Skeletal muscle cell (primary cell): ENCODE measurements at places on chromosomes 16 and 17.

- peak; percentile 97 for DNase-seq
Observed at GRCh38 chr16:53703590-53704444, at the start of the genes FTO and RPGRIP1L. Gene FTO (plus strand): TSS chr16:53704156. Gene RPGRIP1L (minus strand): TSS chr16:53703859. CDS start chr16:53700723, 3,136 bp downstream.

DNA sequence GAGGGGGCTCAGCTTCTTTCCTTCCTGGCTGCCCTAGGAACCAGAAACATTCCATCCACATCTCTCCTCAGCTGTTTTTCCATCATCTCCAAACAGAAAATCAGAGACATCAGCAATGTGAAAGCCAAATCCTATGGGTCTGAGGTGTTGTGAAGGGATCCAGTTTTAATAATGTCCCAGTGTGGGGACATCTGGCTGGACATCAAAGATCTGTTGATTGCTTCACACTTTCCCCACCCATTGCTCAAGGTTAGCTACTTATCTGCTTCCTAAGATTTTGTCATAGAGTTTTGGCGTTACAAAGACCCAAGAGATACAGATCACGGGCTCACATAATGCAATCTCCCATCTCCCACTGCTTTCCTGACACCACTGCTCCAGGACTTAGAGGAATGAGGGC lies 47.8 kb upstream of the AXIN2 start:
- no peak for DNase-seq

DNA sequence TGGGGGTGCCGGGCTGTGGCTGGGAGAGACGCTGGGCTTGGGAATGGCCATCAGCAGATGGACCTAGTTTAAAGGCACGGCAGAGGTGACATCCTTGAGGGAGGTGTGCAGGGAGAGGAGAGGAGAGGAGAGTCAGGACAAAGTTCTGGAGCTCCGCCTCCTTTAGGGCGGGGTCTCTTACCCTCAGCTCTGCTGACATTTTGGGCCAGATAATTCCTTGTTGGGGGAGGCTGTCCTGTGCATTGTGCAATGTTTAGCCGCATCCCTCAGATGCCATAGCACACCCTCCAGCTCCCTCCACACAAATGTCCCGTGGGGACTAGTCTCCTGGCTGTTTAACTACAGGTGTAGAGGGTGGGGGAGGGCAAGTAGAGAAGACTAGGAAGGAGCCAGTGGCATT lies 48.3 kb downstream of the ARHGAP23 start:
- DNase-seq, result no peak

GRCh38 chr17:80109066-80109660 lies 7.8 kb downstream of the GAA start:
- DNase-seq, result no peak

DNA sequence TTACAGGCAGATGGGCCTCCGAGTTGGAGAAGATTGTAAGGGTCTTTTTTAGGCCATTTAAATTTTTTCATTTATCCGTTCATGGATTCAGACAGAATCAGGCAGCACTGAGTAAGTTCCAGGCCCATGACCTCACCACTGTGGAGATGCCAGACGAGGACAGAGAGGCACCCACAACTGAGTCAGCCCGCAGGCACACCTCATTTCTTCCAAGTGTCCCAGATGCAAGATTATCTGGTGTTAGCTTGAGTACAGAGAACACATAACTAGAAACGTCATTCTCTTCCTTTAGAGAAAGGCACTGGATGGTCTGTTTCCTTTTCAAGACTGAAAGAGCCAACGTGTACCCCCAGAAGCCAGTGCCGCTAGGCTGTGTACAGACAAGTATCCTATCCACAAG lies 16.9 kb downstream of the CLEC16A start:
- DNase-seq, result peak; percentile 72

DNA sequence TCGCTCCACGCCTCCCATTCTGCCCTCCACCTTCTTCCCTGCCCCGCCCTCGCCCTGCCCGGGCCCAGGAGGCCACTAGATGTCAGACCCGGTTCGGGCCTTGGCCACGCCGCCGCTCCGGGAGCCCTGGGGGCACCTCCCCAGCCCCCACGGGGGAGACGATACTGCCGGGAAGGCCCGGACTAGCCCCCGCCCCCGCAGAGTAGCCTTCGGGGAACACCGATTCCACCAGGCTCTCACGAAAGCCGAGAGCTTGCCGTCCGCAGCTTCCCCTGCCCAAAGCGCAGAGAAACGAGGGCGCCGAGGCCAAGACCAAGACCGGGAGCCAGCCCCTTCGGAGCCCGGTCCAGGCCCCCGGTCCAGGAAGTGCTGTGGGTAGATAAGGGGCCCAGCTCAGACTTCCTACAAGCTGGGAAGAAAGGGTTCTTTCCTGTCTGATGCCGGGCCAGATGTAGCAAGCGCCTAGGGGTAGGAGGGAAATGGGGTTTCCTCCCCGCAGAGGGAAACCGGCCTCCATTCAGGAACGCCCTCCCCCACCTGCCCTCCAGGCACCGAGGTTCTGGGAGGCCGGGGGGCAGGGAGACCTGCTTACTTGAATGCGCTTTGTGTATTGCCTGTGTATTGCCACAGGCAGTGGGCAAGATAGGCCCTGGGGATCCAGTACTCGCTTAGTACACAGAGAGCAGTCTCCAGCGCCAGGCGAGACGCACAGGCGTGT lies 806 bp upstream of the CYB561 start:
- DNase-seq, result no peak

GRCh38 chr17:38873640-38874380 lies 4.0 kb downstream of the LASP1 start:
- DNase-seq, result no peak

DNA sequence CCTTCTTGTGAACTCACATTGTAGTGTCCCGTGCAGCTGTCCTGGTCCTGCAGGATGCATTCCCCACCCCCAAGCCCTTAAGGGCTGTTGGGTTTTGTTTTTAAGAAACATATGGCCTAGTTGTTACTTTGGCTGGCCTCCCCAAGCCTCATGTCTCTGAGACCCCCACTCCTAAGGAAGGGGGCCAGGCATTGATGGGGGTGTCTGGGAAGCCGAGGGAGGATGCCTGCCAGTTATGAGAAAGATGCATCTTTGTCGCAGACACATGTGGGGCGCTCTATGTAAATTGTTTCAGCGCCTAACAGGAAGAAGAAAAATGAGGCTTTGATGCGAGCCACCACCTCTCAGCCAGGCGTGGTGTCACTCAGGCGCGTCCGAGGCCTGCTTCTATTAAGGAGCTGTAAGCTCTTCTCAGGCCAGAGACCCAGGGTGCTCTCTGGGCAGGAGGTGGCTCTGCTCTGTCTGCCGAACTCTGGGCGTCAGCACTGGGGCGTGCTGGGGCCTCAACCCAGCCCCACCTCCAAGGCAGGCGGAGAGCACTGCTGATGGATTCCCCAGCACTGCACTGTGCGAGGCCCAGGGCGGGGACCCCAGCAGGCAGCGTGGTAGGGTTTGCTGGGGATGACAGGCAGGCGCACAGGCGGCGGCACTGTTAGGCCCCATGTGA lies 70.6 kb downstream of the SREBF1 start:
- DNase-seq, result no peak

DNA sequence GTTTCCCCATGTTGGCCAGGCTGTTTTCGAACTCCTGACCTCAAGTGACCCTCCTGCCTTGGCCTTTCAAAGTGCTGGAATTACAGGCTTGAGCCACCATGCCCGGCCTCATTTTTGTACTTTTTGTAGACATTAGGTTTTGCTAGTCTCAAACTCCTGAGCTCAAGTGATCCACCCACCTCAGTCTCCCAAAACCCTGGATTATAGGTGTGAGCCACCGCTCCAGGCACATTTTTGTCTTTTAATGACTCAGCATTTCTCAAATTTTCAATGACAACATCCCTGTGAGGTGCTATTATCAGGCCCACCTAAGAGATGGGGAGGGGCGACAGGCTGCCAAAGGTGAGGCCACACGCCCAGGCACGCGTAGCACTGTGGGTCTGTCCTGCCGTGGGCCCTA lies 1.1 kb downstream of the SEPTIN12 start:
- no peak for DNase-seq

DNA sequence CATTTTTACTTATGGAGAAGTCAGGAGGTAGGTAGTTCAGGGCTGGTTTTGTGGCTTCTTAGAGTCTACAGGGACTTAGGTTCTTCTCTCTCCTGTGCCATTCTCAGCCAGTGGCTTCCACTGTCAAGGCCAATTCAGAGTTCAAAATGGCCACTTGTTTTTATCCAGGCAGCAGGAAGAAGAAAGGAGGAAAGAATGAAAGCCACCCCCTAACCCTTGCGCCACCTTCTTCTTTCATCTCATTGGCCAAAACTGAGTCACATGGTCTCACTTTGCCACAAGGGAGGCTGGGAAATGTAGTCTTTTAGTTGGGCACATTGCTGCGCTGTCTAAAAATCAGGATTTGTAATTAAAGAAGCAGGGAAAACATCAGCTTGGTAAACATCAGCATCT lies 60.8 kb upstream of the MED9 start:
- DNase-seq, result peak; percentile 55

DNA sequence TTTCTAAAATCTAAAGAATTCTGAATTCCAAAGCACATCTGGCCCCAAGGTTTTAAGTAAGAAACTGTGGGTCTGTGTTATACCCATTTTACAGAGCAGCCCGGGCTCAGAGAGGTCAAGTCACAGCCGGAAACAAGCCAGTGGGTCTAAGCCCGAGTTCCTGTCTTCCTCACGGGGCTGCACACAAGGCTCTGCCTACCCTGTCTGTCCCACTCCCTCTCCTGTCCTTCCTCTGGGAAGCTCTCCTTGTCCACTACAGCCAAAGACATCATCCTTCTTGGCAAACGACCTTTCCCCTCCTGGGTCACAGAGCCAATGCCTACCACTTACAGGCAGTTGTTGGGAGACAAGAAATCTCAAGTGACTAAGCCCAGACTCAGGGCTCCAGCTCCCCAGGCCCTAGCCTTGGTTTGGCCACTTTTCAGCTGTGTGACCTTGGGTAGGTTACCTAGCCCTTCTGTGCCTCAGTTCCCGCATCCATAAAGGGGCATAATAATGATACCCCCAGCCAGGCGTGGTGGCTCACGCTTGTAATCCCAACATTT lies 55.6 kb upstream of the MAP3K14 start:
- DNase-seq, result no peak

DNA sequence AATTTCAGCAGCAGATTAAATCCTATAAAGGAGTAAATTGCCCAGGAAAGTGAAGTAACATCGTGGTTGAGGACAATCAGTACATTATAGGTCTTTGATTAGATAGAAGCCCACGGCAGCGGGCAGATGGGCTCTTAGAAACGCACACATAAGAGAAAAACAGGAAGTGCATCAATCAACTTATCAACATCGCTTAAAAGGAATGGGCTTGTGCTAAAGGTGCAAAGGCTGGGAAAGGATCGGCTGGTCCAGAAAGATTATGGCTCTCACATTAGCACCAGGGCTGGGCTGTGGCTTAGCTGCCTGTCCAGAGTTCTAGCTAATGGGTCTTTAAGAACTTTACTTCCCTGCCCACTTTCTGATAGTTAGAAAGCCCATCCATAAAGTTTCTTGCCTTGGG lies 292.0 kb upstream of the TNRC6C start:
- no peak for DNase-seq

GRCh38 chr17:11467639-11468038 lies 130.6 kb upstream of the DNAH9 start:
- no peak for DNase-seq

- DNase-seq, result no peak
Observed at GRCh38 chr16:80263181-80263823, 277.5 kb upstream of the DYNLRB2 start.

DNA sequence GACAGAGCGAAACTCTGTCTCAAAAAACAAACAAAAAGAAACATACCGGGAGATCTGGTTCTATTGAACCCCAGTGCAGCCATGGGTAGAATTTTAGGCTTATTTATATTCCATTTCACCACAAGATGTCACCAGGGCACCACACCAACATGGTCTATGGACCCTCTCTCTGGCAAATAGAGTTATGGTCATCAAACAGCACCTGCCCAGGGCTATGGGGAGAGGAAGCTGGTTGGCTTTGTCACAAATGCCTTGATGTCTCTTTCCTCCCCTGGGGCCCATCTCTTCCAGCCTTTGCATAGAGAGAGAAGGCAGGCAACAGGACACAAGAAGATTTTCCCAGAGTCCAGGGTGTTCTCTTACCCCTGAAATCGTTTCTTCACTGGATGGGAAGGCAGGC lies 128.4 kb downstream of the WWOX start:
- DNase-seq, result no peak

DNA sequence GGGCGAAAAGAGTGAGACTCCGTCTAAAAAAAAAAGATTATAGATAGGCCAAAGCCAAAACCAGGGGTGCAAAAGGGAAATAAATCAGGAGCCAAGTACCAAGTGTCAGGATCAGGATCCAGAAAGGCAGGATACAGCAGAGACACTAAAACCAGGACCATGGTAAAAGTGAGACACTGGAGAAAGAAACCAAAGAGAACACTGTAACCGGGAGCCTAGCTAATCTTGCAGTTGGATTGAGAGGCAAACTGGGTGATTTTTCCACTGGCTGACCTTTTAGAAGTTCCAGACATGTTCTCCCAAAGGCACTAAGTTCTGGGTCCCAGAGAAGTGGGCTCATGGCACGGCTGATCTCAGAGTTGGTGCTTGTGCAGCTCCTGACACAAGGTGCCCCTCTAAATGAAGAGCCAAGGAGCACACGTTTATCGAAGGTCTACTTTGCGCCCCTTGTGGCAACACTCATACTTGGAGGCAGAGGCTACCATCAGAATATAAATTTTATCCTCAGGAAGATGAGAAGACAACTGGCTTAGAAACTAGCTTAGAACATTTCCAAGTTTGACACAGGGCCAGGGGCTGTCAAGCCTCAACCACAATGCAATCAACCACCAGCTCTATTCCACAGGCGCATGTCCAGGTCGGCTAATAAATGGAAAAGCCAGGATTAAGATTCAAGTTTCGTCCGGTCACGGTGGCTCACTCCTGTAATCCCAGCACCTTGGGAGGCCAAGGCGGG lies 27.5 kb upstream of the HELZ start:
- no peak for DNase-seq

DNA sequence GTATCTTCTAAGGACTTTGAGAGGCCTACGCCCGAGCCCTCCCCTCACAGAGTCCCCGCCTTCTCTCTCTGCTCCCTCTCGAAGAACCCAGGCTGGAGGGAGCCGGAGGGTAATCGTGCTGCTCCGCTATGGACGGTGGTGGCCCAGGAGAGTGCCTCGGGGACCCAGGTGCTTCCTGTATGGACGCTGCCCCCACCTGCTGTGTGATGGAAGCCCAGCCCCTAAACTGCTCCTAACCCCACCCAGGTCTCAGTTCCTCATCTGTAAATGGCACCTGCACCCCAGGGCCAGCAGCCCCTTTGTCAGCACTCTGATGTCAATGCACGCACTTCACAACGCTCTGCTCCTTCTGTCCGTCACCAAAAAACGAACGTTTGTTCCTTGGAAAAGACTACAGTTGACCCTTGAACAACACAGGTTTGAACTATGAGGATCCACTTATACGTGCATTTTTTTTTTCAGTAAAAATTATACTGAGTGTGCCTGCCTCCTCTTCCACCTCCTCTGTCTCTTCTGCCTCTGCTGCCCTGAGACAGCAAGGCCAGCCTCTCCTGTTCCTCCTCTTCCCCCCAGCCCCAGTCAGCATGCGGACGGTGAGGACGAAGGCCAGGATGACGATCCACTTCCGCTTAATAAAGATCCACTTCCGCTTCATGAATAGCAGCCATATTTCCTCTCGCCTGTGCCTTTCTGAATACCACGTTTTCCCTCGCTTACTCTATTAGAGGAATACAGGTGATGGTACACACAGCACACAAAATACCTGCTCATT lies 118.3 kb downstream of the BANP start:
- DNase-seq, result no peak

GRCh38 chr17:67779098-67779672 lies 46.1 kb upstream of the BPTF start:
- peak; percentile 76 for DNase-seq

GRCh38 chr17:35915153-35915964 lies 15.2 kb downstream of the RDM1 start:
- DNase-seq, result no peak

GRCh38 chr16:68445458-68445857 lies 2.9 kb downstream of the SMPD3 start:
- no peak for DNase-seq

- no peak for DNase-seq
Observed at GRCh38 chr16:11386054-11386680, 40.9 kb downstream of the RMI2 start.
